A549 treated with AZD2906 at 1 μM for 4 hours (cell line): ENCODE measurements at places on chromosomes 5 and 9. TPM values are rescaled to one million over a fixed set of nuclear protein-coding genes. Genes with fewer than 3 reads are reported as not detected.

SLC6A7 gene
- total RNA-seq, result 0.02 to 0.03 TPM in 2 of 5 replicates, not detected in the others

LCN12 gene
- total RNA-seq, result 0.58 to 2.4 TPM (median 1.5 TPM) in 5 replicates

OLFML2A gene
- 24.5 to 37.8 TPM (median 31.4 TPM) in 5 replicates for total RNA-seq

SMIM32 gene
- total RNA-seq, result not detected in 5 replicates

NPR3 gene
- 14.3 to 19.0 TPM (median 14.8 TPM) in 5 replicates for total RNA-seq

CDC26 gene
- 41.2 to 56.4 TPM (median 45.1 TPM) in 5 replicates for total RNA-seq

SEMA5A gene
- total RNA-seq, result under 0.01 TPM in 2 of 5 replicates, not detected in the others

TXNDC15 gene
- 46.7 to 52.6 TPM (median 50.4 TPM) in 5 replicates for total RNA-seq

CER1 gene
- total RNA-seq, result not detected in 5 replicates

OMD gene
- not detected in 5 replicates for total RNA-seq
